ENCODE measurements at places on chromosomes 5 and 9.

- DNase-seq: no peak
Measured at GRCh38 chr9:20566401-20566800, 55.9 kb downstream of the MLLT3 start.

- DNase-seq: no peak
Measured at GRCh38 chr5:148988328-148988727, 74.5 kb downstream of the SH3TC2 start.

GRCh38 chr9:6576987-6577386, 68.5 kb downstream of the GLDC start:
- DNase-seq: no peak

- no peak for DNase-seq
Measured at GRCh38 chr9:122095010-122095767, 2.1 kb upstream of the TTLL11 start.

GRCh38 chr9:34502891-34503290, 19.9 kb downstream of the ENHO start:
- no peak for DNase-seq

- no peak for DNase-seq
Measured at GRCh38 chr5:56561455-56561854, 253.9 kb upstream of the MAP3K1 start.

DNA sequence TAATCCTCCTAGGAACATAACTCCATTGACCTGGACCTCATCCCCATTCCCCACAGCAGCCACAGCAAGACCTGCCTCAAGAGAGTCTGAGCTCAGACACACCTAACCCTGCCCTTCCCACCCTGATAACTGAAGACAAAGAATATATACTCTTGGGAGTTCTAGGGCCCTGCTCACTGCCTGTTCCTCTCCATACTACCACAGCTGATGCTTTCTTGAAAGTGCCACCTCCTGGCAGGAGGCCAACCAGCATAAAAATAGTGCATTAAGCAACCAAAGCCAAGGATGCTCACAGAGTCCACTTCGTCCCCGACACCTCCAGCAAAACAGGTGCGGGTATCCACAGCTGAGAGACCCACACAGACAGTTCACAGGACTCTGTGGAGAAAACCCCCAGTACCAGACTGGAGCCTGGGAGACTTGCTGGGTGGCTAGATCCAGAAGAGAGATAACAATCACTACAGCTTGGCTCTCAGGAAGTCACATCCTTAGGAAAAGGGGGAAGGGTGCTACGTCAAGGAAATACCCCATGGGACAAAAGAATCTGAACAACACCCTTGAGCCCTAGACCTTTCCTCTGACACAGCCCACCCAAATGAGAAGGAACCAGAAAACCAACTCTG, 23.5 kb downstream of the FAM114A2 start:
- no peak for DNase-seq

- DNase-seq: no peak
Measured at GRCh38 chr9:95024097-95024671, 293.3 kb downstream of the FANCC start.

DNA sequence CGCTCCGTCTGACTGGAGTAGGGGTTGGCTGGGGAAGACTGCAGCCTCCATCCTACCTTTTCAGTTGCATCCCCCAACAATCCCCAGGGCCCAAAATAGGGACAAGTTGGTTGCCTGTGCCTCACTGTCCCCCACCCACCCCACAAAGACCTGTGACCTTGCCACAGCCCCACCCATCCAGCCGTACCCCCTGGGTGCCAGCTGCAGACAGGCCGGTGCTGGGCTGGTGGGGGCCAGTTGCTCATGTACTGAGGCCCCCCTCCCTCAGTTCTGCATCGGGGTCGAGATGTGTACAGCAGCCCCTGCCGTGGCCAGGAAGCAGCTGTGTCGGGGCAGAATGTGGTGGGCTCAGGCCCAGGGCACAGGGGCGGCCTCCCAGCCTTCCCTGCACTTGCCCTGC, 374 bp downstream of the LCNL1 start:
- DNase-seq: no peak

GRCh38 chr5:138482638-138483037, 17.4 kb downstream of the EGR1 start:
- DNase-seq: no peak

DNA sequence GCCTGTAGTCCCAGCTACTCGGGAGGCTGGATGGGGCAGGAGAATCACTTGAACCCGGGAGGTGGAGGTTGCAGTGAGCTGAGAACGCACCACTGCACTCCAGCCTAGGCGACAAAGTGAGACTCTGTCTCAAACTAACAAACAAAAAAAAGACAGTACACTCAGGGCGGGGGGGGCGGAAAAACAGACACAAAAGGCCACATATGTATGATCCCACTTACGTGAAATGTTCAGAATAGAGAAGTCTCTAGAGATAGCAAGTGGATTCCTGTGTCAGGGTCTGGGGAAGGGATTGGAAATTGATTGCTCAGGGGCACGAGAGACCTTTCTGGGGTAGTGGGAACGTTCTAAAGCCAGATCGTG, 9.0 kb upstream of the LCN1 start:
- no peak for DNase-seq

DNA sequence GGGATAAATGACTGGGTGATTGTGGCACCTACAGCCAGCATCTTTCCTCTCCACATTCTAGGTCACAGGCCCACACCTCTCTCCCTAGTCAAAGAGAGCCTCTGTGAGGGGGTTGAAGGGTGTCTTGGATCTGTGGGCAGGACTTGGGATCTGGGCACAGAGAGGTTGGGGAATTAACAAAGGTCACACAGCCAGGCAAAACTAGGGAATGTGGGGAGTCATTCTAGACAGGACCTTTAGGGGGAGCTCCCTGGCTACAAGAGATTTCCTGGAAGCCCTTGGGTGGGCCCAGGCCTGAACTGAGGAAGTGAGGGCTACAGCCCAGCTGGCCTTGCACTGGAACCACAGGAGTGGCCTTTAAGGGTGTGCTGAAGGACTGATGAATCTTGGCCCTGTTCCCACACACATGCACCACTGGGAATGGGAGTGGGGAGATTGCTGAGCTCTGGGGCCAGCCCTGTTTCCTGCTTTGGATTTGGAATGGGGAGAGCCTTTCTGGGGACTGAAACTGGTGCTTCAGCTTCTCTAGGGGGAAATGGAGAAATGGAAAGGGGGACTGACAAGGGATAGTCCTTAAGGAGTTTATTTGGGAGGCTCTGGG, 12.4 kb upstream of the CXXC5 start:
- no peak for DNase-seq

- DNase-seq: no peak
Measured at GRCh38 chr5:103010168-103010567, 109.8 kb downstream of the GIN1 start.

DNA sequence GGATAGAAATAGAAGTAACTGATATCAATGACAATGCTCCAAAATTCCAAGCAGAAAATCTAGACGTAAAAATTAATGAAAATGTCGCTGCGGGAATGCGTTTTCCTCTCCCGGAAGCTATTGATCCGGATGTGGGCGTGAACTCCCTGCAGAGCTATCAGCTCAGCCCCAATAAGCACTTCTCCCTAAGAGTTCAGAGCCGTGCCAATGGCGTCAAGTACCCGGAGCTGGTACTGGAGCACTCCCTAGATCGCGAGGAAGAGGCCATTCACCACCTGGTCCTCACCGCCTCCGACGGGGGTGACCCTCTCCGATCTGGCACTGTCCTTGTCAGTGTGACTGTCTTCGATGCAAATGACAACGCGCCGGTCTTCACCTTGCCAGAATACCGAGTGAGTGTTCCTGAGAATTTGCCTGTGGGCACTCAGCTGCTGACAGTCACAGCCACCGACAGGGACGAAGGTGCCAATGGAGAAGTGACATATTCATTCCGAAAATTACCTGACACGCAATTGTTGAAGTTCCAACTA, 818 bp downstream of the PCDHGA10 start:
- DNase-seq: no peak

GRCh38 chr9:123400926-123401503, 45.0 kb downstream of the CRB2 start:
- no peak for DNase-seq

DNA sequence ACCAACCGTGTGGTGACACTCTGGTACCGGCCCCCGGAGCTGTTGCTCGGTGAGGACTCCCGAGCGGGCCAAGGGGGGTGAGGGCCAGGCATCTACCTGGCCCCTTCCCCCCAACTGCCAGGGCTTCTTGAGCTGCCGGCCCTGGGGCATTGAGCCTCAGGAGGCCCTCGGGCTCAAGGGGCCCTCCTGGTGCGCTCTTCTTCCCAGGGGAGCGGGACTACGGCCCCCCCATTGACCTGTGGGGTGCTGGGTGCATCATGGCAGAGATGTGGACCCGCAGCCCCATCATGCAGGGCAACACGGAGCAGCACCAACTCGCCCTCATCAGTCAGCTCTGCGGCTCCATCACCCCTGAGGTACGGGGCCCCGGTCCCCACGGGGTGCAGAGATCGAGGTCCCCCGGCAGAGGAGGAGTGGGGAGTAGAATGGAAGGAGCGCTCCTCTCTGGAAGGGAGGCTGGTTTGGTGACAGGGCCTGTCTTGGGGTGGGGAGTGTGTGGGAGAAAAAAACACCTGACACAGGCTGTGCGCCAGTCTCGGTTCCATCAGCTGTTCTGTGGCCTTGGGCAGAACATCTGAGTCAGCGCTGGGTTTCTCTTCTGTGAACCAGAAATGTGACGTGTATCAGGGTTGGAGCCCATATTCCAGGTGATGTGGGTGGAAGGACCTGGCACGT, 2.6 kb downstream of the CDK9 start:
- no peak for DNase-seq

- DNase-seq: no peak
Measured at GRCh38 chr5:2017540-2018389, 135.0 kb upstream of the IRX4 start.

DNA sequence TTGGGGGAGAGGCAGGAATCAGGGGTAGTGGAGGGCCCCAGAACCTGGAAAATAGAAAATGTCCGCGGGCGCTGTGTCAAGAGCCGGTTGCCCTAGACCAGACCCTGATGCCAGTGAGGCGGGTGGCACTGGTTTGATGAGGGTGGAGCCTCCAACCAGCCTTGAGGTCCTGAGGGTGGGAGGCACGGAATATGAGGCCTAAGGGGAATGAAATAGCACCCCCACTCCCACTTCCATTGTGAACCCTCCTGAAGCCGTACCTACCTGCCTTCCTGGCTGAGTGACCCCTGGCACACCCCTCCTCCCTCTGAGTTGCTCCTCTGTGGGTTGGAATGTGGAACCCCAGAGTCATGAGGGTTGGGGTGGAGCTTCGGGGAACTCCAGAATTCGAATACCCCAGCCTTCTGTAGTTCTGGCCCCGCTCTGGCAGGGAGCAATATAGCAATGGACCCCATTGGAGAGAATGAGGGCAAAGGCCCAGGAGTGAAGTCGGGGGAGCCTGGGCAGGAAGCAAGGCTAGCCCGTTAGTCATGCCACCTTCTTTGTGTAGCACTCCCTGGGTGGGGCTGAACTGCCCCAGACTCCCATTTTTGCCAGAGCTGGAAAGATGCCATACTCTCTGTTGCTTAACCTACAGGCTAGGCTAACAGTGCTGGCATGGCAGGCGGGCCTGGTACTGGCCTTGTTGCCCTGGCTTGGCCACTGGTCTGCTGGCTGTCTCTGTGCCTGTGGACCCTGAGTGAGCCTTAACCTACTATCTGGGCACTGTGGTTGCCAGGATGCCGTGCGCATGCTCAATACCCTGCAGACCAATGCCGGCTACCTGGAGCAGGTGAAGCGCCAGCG, 1.0 kb downstream of the FPGS start:
- DNase-seq: no peak

DNA sequence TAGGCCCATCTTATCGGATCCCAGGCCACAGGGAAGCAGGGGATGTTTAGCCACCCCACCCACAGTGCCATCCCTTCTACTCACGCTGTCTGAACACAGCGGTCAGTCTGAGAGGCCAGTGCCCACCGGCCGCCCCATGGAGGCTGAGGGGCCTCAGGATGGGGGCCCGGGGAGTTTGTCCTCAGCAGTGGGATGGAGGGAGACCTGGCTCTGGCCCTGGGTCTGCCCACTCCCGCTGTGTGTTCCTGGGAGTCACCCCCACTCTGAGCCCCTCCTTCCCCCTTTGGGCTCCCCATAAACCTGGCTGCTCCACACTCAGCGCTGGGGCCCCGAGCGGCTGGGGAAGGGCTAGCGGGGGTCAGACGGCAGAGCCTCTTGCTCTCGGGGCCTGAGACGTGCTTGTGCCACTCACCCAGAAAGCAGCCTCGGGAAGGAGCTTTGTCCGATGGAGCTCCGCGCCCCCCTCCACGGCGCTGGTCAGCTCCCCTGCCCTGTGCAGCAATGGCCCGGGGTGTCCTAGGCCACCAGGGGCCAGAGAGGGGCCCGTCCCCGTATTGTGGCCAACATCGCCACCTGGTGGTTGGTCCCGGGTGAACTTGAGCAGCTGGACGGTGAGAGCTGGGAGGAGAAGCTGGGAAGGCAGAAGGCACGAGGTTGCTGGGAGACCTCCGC, 10.9 kb upstream of the LAMC3 start:
- no peak for DNase-seq

DNA sequence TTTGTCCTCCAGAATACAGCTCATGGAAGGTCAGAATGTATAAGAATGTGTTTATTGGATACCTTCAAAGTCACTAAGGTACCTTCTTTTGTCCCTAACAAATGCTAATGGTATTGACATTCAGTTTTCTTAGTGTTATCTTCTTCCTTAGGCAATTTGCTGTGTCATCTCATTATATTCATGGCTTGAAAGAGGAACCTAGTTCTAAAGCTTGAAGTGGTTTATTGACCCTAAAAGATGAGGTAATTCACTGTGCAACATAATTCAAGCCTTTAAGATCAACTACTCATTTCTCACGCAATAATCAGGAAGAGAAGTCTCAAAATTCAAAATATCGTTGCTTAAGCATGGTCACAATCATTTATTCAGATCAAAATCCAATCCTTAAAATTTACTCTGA, 342.7 kb upstream of the RIOK2 start:
- no peak for DNase-seq

DNA sequence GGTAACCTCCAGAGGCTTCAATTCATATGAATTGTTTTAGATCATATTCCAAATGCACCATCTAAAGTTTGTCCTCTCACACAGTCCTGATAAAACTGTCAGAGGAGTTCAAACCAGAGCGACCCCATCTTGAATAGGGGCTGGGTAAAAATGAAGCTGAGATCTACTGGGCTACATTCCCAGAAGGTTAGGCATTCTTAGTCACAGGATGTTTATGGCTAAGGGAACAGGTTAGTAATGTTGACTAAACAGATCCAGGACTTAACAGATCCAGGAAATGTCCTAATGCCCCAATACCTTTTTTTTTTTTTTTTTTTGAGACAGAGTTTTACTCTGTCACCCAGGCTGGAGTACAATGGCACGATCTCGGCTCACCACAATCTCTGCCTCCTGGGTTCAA, 192.6 kb upstream of the PRDM9 start:
- DNase-seq: no peak

DNA sequence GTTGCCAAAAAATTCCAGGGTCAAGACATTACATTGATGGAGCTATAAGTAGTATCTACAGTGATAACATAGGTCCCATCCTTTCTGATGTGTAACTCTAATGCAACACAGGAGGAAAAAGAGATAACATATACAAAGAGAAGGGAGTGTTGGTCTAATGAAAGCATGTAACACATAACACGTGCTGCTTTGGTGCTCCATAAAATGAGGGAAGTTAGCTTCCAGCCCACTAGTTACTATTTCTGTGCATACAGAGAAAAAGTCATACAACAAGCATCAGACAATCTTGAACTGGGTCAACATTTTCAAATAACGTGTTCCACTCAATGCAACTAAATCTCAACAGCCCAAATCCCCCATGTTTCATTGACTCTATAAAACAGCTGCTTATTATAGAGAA, 11.7 kb downstream of the MLLT3 start:
- DNase-seq: no peak

Measured in activated CD8-positive, alpha-beta memory T cell treated with anti-CD3 and anti-CD28 coated beads for 1 hour (primary cell).